ENCODE measurements at places on chromosomes 16 and 17.

- no peak for DNase-seq
Measured at GRCh38 chr16:79589601-79590102, 10.9 kb downstream of the MAF start.

- no peak for DNase-seq
Measured at GRCh38 chr17:72734613-72735012, 357.9 kb downstream of the SLC39A11 start.

- no peak for DNase-seq
Measured at GRCh38 chr16:31413381-31413780, 14.8 kb downstream of the COX6A2 start.

DNA sequence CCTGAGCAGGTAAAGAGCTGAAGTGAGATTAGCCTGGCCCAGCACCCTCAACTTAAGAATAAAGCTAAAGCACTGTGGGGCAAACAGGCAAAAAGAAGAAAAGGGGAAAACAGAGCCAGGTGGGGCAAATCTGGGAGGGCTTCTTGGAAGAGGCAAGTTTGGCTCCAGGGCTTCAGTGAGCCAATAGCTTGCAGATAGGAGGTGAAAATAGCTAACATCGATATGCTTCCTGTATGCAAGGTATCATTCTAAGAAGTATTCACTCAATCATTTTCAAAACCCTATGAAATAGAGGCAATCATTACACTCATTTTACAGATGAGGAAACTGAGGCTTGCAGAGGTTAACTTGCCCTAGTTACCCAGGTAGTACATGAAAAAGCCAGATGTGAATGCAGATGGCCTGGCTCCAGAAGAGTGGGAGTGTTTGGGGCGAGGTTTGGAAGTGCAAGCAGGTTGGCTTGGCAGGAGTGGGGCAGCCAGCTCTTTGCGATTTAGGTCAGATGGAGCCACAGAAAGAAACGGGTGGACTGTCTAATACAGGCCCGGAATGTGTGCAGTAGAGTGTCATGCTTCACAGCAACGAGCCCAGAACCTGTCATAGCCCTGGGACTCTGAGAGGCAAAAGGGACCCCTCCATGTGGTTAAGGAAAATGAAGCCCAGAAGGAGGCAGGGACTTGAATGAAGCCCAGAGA lies 5.7 kb downstream of the WNT3 start:
- DNase-seq = no peak

- DNase-seq = no peak
Measured at GRCh38 chr17:43316522-43317142, 82.2 kb upstream of the ARL4D start.

DNA sequence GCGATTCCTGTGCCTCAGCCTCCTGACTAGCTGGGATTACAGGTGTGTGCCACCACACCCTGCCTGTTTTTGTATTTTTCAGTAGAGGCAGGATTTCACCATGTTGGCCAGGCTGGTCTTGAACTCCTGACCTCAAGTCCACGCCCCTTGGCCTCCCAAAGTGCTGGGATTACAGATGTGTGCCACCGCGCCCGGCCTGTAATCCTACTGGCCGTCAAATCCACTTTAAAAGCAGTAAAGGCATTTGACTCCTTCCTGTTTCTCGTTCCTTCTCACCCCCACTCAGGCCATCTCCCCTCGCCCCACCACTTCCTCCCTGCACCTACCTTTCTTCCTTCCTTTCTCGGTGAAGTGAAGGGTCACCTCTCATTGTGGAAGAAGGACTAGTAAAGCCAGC lies 69.4 kb upstream of the CREBBP start:
- no peak for DNase-seq

- no peak for DNase-seq
Measured at GRCh38 chr17:76515274-76515949, 14.2 kb upstream of the RHBDF2 start.

DNA sequence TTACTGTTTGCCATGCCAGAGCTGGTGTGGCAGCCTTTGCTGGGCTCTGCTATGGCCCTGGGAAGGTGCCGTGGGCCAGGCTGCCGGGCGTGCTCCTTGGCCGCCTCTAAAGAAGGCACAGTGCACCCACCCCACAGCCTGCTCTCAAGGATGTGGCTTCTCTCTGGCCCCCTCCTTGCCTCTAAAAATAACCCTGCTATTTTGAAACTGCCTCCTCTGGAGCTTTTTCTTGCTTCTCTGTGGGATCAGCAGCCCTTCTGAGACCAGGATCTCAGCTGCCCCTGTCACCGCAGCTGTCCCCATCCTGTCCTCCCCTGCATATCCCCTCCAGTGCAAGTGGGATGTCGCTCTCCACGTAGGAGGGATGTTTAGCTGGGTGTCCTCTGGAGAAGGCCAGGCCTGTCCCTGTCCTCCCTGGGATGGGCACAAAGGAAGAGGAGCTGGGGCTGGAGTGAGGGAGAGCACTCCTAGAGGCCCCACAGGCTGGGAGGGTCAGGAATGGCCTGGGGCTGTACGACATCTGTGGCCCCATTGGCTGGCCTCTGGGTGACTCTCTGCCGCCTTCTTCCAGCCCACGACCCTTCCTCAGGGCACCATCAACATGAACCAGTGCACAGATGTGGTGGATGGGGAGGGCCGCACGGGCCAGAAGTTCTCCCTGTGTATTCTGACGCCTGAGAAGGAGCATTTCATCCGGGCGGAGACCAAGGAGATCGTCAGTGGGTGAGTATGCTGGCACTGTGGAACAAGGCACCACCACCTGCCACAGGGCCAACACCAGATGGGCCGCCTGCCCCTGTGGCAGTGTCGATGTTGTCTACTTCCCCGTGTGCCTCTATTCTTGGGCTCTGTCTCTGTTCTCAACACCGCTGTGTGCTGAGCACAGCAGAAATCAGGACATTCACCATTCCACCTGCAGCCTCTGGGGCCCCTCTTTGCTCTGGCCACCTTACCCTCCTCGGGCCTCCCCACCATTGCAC lies 79.7 kb downstream of the PLD6 start:
- DNase-seq = no peak

DNA sequence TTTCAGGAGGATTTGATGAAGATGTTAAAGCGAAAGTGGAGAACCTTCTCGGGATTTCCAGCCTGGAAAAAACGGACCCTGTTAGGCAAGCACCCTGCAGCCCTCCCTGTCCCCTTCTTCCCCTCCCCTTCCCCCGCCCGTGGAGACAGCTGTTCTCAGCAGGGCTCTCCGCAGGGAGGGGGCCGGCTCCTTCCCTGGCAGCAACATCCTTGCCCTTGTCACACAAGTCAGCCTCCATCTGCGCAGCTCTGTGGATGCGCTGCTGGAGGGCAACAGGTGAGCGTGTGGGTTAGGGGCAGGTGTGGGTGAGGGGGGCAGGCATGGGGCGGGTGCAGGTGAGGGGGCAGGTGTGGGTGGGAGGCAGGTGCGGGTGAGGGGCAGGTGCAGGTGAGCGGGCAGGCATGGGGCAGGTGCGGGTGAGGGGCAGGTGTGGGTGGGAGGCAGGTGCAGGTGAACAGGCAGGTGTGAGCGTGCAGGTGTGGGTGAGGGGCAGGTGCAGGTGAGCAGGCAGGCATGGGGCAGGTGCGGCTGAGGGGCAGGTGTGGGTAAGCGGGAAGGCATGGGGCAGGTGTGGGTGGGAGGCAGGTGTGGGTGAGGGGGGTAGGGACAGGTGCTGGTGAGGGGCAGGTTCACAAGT lies 9.4 kb downstream of the CYBC1 start:
- DNase-seq = peak; percentile 23

DNA sequence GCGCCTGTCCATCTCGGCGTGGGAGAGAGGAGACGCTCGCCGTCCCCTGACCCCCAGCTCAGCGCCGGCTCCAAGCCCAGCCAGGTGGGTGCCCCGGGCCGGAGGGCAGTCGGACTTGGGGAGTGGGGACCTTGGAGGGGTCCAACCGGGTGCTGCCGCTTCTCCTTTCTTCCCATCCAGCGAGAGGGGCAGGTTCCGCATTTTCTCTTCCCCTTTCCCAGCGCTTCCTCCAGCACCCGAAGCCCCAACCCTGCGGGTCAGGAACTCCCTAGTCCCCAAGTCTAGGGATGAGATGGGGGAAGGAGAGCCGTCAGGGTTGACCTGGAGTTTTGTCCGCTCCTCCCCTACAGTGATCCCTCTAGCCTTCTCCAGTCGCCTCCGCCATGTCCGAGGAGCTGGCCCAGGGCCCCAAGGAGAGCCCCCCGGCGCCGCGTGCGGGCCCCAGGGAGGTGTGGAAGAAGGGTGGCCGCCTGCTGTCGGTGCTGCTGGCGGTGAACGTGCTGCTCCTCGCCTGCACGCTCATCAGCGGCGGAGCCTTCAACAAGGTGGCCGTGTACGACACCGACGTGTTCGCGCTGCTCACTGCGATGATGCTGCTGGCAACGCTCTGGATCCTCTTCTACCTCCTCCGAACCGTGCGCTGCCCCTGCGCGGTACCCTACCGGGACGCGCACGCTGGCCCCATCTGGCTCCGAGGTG lies at the start of gene OTOP2:
OTOP2 (plus strand) TSS at position 24 of the 699 bp plus-strand sequence; CDS start at position 384, 360 bp downstream.
- DNase-seq = peak; percentile 11

DNA sequence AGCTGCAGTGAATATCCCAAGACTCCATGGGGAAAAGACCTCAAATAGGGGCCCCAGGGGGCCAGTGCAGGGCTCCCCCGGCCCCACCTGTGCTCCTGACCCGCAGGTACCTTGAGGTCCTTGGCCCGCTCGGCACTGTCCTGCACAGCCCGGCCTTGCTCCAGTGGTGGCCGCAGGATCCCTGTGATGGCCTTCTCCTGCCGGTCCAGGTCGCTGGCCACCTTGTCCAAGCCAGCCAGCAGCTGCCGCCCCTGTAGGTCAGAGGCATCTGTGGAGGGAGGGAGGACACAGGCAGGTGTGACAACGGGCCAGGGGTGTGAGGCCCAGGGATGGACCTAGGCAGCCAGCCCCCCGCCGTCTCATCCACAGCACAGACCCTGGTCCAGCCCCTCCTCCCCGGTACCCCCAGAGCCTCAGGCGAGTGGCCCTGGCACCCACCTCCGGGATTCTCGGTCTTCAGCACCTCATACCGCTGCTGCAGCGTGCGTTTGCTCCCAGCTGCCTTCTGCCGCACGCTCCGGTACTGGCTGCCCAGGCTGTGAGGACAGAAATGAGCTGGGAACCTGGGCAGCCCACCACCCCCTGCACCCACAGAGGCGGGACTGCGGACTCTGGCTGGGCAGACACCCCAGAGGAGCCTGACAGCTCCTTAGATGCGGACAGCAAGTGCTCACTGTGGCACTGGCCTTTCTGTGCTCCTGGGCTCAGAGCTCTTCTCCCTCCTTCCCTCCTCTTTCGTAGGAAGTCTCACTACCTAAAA lies 43.7 kb downstream of the PPL start:
- DNase-seq = no peak

GRCh38 chr17:8175795-8176196 lies 384 bp downstream of the TMEM107 start:
- DNase-seq = no peak

DNA sequence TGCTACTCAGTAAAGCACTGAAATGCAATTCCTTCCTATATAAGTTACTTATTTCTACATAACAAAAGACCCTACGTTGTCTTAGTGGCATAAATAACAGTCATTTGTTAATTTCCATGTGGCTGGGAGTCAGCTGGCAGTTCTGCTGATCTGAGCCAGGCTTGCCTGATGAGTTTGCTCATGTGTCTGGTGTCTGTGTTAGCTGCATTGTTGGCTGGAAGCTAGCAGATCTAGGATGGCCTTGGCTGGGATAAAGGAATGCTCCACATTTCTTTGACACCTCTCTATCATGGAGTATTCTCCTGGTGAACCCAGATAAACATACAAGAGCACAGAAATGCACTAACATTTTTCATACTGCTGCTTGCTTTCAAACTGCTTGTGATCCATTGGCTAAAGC lies 264.4 kb upstream of the MON1B start:
- no peak for DNase-seq

- DNase-seq = no peak
Measured at GRCh38 chr17:6510321-6510977, 45.9 kb downstream of the PITPNM3 start.

- no peak for DNase-seq
Measured at GRCh38 chr17:2232244-2232638, 71.3 kb downstream of the SMG6 start.

DNA sequence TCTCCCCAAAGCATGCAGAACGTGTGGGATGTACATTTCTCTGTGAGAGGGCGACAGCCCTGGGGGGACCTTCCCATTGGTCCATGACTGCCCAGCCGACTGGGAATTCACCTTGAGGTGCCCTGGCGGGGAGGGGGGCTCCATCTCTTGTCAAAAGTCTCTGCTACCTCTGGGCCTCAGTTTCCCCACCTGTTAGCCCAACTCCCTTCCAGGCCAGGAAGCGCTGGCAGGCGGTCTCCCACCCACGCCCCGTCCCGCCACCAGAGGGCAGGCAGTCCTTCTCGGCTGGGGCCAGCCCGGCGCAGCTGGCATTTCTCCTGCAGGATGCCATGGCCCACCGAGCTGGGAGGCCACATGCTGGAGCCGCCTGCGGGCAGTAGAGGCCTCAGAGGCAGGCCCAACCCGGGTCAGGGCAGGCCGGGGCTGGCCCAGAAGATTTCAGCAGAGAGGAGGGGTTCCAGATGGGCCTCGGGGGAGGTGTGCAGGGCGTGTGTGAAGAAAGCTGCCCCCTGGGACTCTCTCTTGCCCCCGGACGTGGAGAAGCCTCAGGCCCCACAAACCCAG lies 16.6 kb downstream of the CD7 start:
- DNase-seq = peak; percentile 30

GRCh38 chr16:12314653-12315185 lies 338.2 kb downstream of the SNX29 start:
- no peak for DNase-seq

GRCh38 chr16:15861996-15862395 lies 5.2 kb upstream of the MYH11 start:
- DNase-seq = no peak

- no peak for DNase-seq
Measured at GRCh38 chr16:86424398-86424797, 85.9 kb upstream of the FOXF1 start.

DNA sequence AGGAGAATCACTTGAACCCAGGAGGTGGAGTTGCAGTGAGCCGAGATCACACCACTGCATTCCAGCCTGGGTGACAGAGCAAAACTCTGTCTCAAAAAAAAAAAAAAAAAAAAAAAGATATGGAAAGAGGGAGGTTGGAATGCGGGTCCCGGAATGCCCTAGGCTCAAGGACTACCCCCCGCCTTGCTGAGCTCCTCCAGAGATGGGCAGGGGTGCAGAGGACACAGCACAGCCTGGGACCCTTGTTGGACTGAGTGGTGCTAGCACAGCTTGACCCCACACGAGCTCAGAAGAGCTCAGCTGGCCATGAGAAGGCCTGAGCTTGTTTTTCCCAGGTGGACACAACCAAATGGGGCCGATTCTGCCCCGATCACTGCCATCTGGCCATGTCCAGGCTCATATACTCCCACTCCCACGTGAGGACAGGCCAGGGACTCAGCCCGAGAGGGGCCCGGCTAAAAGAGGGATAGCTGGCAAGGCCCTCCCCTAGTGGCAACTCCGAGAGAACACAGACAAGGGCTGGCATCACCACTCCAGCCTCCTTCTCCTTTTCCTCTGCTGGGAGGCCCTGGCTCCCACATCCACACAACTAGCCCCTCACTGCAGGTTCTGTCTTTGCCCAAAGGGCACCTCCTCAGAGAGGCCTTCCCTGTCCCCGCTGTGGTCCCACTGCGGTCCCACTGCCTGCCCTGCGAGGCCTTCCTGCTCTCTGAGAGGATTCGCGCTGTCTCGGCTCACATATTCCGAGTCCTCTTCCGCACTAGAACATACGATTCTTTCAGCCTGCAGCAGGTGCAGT lies 11.0 kb downstream of the SGCA start:
- DNase-seq = no peak
